Fibroblast of skin of abdomen (primary cell): ENCODE measurements at places on chromosomes 7 and 10.

- peak; percentile 45 for DNase-seq
These were observed 386.2 kb downstream of the KCNMA1 start for GRCh38 chr10:77251297-77252013.

DNA sequence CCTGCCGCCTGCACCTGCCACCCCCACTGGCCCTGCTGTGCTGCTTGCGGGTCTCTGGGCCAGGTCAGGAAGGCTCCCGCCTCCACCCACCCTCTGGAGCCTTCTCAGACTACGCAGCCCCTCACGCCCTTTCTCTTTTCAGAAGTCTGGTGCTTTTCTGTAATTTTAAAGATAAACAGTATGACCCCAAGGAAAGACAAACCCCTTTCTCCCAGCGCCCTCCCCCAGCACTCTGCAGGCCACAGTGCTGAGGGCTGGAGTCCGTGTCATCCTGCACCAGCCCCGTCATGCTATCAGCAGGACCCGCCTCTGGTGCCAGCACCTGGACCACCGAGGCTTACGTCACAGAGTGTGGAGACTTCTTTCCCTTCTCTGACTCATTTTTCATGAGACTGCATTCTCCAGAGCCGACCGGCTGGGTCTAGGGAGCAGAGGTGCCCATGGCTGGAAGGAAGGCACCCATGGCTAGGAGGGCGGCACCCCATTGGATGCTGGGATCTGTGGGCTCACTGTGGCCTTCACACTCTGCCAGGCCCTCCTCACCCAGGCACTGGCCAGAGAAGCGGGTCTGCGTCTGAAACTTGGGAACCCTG, 53.4 kb downstream of the CFAP46 start:
- no peak for DNase-seq

- DNase-seq = no peak
These were observed 604.8 kb upstream of the IGFBP3 start for GRCh38 chr7:46525876-46526275.

DNA sequence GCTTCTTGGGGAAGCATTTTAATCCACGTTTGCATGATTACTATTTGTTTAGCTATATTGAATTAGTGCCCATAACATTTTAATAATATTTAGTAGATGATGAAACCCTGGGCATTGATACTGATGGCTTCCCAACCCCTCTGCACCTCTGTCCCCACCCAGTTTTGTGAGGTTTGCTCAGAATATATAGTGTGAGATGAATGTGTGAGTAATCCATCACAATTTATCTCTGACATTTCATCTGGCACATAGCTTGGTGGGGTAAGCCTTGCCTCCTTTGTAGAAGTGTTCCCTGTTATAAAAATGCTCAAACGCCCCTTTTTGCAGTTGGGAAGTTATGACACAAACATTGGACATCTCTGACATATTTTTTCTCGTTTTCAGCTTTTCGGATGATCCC, 104.2 kb downstream of the WNT2 start:
- DNase-seq = peak; percentile 50

DNA sequence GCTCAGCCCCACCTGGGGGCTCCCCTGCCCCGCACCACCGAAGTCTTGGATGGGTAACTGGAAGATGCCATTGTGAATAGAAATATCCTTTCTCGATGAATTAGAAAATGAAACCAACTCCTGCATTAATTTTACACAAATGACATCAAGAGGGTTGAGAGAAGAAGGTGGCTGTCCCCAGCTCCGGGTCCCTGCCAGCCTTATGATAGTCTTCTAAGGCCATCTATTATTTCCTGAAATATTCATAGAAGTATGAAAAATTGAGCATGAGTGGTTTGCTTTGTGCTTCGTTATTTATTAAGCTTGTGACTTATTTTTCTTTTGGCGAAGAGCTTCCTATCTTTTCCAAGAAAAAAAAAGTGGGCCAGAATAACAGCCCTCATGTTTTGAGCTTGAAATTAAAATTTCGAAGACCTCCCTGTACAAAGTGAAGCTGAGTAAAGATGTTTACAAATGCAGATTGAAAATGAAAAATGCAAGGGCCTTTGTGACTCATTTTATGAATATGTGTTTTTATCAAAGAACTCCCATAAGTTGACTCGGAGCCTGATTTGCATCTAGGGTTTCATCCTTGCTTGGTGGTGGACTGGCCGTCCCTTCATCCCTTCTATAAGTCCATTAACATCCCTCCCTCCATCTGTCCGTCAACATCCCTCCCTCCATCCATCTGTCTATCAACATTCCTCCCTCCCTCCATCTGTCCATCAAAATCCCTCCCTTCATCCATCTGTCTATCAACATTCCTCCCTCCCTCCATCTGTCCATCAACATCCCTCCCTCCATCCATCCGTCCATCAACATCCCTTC, 20.5 kb upstream of the CFAP46 start:
- peak; percentile 4 for DNase-seq

GRCh38 chr7:29946428-29947186, 43.0 kb downstream of the SCRN1 start:
- DNase-seq = peak; percentile 19

GRCh38 chr7:157228864-157229422, 90.2 kb downstream of the UBE3C start:
- DNase-seq = peak; percentile 33
